ENCODE measurements at places on chromosomes 5 and 9.

DNA sequence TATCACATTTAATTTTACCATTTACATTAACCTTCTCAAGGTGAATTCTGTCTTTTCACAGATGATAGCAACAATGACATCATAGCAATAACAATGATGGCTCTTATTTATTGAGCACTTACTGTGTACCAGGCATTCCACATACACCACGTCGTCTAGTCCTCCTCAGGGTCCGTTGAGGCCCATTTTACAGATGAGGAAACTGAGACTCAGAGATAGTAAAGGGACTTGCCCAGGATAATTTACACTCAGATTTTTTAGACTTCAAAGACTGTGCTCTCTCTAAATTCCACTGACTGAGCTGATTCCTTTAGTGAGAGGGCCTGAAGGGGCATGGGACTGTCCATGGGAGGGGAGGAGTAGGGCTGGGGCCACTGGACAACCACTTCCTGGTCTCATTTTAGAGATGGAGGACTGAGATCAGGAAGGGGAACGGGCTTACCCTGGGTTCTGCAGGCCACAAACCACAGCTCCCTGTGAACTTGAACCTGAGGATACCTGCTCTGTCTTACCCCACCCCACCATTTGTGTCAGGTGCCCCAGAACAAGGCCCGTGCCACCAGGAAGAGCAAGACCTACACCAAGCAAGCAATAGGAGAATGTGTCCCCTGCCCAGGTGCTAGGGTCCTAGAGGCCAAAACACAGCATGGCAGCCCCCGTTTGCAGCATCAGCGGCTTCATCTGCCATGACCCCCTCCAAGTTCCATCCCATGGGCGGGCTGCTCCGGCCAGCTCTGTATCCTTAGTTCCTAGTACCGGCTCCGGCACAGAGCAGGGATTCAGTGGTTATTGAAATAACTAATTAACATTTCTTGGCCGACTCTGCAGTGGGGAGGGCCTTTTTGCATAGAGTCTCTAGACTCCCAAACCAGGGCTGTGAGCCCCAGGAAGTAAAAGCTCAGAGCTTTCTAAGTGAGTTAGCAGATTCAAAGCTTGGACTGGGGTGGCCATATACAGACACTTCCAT lies 96.6 kb downstream of the RGS3 start:
- no peak for DNase-seq

DNA sequence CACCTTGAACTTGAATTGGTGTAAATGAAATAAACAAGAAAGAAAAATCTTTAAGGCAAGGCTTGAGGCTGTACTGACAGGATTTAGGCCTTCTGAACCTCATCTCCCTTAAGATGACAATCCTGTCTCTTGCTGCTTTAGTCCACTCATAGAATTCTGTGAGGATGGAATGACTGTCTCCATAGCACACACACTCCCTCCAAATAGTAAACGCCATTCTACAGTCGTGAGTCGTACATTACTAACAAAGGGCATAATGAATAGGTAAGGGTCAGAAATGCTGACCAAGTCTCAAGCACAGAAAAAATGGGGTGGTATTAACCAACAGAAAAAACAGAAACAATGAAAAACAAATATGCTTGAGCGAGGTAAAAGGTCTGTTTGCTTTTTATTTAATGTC lies 71.8 kb upstream of the SIMC1 start:
- no peak for DNase-seq

DNA sequence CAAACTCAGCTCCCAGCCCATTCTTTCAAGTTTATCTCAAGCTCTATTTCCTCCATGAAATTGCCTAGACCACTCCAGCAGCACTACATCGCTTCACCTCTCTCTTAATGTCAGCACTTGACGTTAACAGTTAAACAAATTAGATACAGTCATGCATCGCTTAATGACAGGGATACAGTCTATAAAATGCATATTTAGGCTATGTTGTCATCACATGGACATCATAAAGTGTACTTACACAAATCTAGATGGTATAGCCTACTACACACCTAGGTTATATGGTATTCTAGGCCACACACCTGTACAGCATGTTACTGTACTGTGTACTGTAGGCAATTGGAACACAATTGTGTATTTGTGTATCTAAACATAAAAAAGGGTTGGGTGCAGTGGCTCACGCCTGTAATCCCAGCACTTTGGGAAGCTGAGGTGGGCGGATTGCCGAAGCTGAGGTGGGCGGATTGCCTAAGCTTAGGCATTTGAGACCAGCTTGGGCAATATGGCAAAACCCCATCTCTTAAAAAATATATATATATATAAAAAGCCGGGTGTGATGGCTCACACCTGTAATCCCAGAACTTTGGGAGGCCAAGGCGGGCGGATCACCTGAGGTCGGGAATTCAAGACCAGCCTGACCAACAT lies 13.4 kb upstream of the PCSK5 start:
- no peak for DNase-seq

DNA sequence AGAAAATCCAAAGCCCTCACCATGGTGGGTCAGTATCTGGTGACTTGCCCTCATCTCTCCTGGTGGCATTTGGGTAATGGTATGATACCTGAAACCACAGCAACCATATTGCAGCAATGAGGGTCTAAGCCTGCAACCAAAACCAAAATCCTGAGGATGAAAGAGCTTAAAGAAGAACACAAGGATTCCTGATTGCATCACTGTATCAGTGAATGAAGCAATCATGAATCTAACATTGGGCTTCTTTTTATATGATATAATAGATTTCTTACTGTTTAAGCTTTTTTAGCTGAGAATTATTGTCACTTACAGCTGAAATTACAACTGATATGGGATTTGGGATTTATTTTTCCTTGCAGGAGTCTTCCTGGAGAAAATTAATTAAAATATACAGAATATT lies 269.9 kb downstream of the MEF2C start:
- DNase-seq: no peak

- no peak for DNase-seq
Measured at GRCh38 chr5:142197781-142198180, 89.2 kb downstream of the NDFIP1 start.

DNA sequence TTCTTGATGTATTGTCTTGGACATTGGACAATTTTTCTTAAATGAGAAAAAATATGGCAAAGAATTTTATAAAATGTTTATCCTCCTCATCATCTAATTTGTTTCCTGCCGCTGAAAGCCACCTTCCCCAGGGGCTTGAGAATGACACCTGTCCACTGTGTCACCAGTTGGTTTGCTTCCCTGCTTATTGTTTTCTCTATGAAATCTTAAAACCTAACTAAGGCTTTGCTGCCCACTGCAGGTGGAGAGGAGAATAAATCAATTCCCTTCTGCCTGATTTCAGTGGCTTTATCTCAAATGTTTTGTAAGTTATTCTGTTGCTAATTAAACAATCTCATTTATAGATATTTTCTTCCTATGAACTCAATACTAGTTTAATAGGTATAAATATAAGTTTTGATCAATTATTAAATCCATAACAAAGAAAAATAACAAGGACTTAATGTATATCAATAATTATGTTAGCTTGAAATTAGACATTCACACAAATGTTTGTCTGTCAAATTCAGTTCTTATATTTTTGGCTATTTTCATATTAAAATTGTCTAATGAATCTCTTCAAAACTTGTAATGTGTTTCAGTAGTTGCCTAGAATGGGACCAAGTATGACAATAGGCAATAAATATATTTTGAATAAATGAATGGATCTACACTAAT lies 822.5 kb downstream of the PTPRD start:
- no peak for DNase-seq

DNA sequence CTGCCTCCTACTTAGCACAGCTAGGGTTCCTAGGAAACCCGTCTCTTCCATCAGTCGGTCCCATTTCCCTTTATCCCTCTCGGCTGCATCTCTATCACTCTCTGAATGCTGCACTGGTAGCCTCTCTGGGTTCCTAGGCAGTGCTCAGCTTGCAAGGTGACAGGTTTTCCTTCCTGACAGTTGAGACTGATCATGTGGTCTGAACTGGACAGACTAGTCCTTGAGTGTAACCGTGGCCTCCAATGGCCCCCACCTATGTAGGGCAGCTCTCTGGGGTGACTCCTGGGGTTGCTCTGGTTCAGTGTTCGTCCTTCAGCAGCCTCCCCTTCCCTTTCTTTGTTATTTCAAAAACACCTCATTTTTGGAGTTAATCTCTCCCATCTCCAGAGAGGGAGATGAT lies 3.8 kb downstream of the TMEM8B start:
- DNase-seq: no peak

DNA sequence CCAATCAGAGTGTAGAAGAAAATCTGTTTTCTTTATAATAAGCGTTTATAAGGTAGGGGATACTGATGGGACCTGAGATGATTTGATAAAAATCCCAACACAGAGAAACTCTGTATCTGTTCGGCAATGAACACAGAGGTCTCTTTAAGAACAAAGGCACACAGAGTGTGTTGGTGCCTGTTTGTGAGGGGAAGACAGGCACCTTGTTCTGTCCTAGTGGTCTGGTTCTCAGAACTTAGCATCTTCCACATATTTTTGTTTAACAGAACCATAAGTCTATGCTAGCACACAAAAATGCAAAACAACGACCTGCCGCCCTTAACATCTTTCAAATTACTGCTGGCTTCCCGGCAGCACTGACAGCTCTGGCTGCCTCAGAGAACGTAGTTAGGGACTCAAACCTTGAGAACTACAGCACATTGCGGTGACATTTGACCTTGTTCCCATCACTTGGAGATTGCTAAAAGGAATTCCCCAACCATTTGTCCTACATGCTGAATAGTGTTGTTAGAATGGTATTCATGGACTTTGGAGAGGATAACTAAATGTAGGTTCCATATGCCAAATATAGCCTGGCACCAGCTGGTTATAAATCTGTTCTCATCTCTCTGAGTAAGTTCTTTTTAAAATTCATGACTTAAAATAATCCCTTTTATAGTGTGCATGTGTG lies 871.7 kb upstream of the TYRP1 start:
- no peak for DNase-seq

DNA sequence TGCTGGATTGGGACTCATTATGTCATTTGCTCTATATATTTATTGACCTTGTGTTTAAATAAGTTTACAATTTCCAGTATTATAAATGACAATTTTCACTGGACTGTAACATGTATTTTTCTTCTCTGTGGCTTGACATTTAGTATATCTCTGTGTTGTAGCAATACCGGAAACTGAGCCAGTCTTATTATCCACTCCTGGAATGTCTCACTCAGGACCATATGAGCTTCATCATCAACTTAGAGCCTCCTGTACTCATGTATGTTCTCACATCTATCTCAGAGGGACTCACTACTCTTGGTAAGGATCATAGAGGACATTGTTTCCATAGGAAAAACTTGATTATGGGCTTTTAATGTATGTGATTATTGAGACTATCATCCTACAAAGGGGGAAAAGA lies 66.5 kb upstream of the TLX3 start:
- DNase-seq: no peak

DNA sequence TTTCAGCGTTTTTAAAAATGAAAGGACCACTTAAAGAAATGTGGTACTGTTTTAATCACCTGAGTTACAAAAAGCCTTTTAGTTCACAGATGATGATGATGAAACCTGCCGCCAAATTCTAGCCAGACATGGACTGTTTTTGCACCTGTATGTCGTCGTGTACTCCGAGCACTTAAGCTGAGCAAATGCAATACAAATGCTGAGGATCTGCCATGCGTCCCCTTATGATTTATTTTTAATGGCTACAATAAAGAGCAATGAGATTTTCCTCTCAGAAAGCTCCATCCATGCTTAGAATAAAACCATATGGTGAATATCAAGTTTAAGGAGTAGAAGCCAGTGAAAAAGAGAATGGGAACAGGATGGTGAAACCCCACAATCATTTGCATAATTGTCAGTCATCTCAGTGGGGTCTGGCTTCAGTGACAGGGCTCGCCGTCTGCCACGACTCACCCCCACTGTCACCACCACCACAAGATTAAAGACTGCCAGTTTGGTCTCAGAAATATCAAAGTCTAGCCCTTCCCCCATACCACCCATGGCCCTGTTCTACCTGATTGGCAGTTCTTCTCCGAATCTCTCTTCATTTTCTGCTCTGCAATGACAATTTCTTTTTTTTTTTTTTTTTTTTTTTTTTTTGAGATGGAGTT lies 159.9 kb downstream of the GOLPH3 start:
- no peak for DNase-seq

DNA sequence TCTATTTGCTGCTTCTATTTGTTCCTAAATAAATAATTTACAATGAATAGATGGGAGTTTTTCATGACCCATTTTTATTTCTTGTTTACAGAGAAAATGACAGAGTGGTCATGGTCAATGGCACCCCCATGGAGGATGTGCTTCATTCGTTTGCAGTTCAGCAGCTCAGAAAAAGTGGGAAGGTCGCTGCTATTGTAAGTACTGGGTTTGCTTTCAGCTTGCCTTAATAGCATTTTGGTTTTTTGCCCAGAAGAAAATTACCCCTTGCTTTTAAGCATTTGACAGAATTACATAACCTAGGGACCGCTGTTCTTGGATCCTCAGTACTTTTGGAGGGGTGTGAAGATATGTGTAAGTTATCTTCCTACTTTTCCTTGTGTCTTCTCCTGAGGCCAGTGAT lies 44.1 kb downstream of the TJP2 start:
- DNase-seq: no peak

- DNase-seq: no peak
Measured at GRCh38 chr5:12636209-12636608, 732.0 kb upstream of the CTNND2 start.

- no peak for DNase-seq
Measured at GRCh38 chr5:132102101-132102701, 28.6 kb downstream of the CSF2 start.

- no peak for DNase-seq
Measured at GRCh38 chr9:125514468-125514867, 192.5 kb downstream of the MAPKAP1 start.

DNA sequence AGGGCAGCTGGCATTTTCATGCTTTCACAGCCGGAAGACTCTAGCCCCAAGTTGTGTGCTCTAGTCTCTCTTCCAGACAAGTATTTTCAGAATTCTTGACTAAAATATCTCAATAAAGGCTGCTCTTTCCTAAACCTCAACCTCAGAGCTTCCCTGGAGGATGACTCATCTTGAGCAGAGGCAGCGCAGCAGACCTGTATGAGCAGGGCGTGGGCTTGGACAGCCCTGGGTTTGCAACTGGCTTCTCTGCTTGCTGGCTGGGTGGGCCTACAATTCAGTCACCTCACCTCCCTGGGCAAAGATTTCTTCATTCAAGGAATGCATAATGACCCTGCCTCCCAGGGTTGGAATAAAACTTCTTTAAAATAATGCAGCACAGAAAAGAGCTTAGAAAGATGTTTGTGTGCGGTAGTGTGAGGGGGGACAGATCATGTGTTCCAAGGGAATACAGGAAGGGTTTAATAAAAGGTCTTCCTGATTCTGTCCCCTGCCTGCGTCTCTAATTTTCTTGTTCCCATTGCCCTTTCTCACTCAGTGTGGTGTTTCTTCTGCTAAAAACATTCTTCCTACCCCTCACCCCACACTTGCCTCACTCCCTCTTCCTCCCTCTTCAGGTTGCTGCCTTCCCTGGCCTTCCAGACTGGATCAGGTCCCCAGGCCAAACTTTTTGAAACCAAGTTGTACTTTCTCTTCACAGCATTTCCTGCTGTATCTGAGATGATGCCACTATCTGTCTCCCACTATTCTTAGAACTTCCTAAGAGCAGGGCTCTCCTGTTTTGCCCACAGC lies 39.4 kb upstream of the MAP1B start:
- DNase-seq: no peak
